ENCODE measurements at places on chromosomes 16 and 17.

GRCh38 chr16:67163164-67163998, 1.2 kb upstream of the HSF4 start:
- DNase-seq, result no peak

GRCh38 chr16:842061-842476, 41.5 kb upstream of the GNG13 start:
- DNase-seq, result no peak

DNA sequence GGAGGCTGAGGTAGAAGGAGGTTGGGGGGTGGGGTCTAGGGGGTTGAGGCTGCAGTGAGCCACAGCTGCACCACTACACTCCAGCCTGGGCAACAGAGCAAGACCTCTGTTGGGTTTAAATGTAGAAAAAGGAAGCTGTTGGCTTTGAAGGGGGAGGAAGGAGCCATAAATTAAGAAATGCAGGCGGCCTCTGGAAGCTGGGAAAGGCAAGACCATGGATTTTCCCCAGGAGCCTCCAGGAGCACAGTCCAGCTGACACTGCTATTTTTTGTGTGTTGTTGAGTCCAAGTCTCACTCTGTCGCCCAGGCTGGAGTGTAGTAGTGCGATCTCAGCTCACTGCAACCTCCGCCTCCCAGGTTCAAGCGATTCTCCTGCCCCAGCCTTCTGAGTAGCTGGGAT, 15.9 kb downstream of the LITAF start:
- no peak for DNase-seq

DNA sequence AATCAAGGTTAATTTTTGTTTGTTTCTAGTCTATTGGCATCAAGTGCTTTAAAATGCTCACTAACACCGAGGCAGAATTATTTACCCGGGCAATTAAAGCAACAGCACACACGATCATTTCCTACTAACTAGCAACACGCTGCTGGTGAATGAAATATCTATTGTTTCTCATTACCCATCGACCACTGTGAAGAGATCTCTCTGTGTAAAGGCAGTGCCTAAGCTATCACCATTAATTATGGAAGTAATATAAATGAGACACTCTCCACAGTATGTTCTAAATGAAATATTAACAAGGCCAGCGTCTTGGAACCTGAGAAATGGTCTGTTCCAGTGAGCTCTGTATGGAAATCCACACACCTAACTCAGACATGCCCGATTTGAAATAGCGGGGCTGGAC, 397.6 kb downstream of the MAF start:
- no peak for DNase-seq

DNA sequence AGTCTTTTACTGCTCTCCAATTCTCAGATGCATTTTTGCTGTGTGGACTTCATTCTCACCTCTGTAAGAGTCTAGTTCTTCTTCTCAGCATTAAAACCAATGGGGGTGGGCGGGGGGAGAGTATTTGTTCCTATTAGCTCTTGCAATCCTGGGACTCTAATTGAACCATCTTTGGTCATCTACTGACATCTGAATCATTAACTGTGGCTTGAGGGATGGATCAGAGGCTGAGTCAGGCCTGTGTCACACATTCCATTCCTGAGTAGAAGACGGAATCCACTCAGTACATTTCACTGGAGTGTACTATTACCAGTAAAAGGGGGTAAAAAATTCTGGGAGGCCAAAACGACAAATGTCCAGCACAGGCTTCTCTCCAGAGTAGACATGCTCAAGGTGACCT, 12.8 kb upstream of the ZNF23 start:
- no peak for DNase-seq

DNA sequence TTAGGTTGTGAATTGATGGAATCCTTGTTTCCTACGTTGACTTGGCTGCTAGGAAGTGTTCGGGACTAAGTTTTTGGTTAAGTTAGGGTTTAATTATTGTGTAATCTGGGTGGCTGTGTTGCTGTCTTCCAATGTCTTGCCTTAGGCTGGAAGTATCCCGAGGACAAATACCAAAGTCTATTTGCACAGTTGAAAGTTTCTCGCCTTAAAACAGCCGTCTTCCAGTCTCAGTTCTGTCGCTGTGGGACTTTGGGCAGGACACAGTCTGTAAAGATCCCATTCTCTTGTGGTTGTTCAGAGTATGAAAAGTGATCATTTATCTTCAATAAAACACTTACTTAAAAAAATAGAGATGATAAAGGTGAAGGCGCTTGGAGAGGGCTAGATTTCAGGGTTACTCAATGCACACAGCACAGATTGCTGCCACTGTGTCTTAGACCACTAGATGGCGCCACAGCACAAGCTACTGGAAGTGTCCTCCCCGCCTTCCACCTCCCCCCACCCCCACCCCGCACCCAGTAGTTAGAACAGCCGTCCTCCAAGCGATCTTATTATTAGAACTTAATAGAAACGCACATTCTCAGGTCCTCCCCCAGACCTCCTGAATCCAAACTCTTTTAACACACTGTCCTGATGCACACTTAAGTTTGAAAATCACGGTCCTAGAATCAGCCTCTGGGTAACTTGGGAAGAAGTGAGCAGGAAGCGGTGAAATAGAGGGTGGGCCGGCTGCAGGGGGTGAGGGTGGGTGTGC, 45.8 kb downstream of the AKAP1 start:
- peak; percentile 95 for DNase-seq

GRCh38 chr16:23869052-23869451, 33.3 kb downstream of the PRKCB start:
- DNase-seq, result no peak

- peak; percentile 85 for DNase-seq
Measured at GRCh38 chr16:53094013-53094630, 39.3 kb downstream of the CHD9 start.

DNA sequence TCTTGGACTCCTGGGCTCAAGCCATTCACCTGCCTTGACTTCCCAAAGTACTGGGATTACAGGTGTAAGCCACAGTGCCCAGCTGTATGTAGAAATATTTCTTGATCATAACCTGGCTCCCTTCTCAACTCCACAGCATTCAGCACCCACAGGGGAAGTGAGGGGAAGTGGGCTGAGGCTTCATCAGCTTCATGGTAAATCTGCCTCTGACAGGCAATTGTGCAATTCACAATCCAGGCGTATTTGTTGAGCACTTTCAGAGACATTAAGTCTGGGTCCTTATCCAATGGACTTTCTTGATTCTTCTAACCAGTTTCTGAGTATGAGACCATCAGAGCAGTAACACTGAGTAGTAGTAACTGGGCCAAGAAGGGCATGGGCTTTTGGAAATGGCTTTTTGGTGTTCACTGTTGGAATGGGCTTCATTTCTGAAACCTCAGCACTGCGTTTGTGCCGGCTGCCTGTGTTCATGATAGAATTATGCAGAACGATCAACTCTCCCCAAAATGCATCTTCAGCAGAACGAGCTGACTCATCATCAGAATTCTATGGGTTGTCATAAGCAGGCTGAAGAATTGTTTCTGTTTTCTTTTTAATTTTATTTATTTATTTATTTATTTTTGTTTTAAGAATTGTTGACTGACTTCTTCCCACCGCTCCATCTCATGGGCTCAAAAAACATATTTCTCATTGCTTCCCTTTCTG, 28.9 kb downstream of the FAM20A start:
- DNase-seq, result no peak

- DNase-seq, result no peak
Measured at GRCh38 chr16:55645986-55646385, 9.8 kb upstream of the SLC6A2 start.

GRCh38 chr16:87569601-87570571, 32.4 kb upstream of the JPH3 start:
- no peak for DNase-seq

DNA sequence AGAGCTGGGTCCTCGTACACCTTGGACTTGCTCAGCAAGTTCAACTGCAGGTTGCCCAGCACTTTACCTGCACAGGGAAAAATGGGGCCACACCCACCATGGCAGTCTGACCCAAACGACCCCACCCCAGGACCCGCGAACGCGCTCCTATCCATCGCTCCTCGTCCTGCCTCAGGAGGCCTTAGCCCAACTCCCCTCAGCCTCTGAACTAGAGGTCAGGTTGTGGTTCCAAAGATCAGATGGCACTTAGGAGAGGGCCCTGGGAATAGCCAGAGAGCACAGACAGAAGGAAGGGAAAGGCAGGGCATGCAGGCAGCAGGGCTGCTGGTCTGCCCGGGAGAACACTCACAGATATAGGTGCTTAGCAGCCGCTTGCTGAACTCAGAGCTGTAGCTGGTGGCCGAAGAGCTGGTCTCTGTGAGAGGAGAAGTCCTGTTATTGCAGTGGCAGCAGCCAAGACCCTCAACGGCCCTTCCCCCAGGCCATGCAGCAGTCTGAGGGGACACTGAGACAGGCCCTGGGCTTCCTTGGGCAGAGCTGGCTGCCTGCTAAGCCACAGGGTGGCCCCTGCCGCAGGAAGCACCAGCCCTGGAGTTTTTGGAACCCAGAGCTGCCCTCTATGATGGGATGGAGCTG, 6.9 kb downstream of the ZACN start:
- DNase-seq, result no peak

- no peak for DNase-seq
Measured at GRCh38 chr17:395179-395578, 42.6 kb upstream of the RPH3AL start.

DNA sequence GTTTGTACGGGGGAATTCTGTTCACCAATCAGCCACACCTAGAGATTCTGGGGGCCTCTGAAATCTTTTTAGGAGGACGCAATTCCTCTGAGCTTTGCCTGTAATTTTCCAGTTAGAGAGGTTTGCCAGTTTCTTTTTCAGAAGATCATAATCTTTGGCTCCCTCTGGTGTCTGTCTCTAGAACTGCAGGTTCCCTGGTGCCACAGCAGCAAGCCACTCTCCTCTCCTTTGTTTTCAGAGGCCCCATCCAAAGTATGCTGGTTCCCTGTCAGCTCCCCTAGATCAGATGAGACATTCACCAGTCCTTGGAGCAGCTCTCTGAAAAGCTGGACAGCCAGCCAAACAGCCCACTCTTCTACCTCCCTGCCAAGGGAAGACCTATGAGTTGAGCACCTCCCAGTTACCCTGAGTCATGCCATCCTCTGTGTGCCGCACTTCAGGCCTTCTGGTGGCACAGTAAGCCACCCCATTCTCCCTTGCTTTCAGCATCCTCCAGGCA, 36.1 kb downstream of the RNF112 start:
- peak; percentile 72 for DNase-seq

GRCh38 chr16:49081086-49081485, 200.6 kb downstream of the CBLN1 start:
- no peak for DNase-seq

DNA sequence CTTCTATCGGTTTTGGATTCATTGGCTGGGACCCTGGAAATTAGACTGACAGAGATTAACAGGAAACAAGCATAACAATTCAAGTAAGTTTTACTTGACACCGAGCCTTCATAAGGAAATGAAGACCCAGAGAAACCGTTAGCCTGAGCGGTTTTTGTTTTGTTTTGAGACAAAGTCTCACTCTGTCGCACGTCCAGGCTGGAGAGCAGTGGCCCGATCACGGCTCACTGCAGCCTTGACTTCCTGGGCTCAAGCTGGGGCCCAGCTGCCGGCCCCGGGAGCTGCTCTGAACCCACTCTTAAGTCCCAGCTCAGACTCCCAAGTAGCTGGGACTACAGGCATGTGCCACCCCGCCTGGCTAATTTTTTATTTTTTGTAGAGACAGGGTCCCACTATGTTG, 321.3 kb downstream of the SEC14L1 start:
- no peak for DNase-seq
